ENCODE measurements at places on chromosomes 1 and 21.

DNA sequence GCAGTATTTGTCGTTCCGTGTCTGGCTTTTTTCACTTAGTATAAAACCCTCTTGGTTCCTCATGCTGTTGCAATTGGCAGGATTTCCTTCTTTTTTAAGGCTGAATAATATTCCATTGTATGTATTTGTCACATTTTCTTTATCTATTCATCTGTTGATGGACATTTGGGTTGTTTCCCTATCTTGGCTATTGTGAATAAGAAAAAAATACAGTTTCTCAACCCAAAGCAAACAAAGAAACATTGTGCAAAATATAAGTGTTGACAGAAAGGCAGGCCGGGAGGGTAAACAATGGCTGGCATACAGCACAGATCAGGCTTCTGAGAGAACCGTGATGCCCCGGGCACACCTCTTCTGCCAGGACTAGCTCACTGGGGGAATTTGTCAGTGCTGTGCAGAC lies 26.9 kb downstream of the NENF start:
- DNase-seq, result no peak

- DNase-seq, result no peak
Observed at GRCh38 chr1:84352298-84353106, 45.8 kb upstream of the DNASE2B start.

DNA sequence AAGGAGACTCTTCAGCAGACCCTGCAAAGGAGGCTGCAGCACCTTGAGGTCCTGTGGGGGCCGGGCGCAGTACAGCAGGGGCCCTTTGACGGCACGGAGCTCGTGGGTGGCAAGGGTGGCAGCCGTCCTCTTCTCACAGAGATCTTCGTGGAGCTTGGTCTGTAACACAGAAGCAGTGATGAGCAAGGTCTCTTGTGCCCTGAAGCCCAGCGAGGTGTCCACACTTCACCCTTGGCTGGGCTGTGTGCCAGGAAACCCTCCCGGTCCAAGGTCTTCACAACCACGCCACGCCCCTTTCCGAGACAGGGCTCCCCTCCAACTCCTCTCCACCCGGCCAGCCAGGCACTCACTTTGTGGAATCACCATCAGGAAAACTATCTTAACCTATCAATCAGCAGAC lies 11.3 kb downstream of the LRRC47 start:
- no peak for DNase-seq

DNA sequence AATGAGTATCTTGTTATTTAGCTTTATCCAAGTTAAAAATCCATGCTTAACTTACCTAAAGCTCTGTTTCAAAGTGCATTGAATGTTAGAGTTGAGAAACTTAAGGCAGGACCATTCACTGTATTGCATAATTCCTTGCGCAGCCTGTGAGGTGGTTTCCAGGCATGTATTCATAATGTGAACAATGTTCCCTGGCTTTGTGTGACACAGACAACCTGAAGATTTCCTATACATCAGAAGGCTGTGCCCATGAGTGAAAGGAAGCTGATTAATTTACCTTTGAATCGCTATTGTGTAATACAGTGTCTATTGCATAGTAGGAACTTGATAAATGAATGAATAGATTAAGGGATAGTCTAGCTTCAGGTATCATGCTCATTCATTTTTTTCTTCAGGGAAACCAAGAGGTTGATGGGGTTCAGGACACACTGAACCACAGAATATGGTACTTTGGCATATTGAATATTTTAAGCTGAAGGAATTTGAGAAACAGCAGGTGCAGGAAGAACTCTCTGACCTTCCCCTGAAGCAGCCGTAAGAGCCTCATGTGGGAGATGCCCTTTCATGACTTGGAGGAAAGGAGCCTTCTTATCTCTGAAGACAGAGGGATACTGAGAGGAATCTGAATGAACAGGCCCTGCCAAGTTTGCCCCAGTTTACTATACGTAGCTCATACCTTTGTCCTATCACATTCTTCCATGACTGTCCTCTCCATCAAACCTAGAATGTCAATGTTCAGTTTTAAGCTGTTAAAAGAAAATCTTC lies 88.6 kb upstream of the GNG12 start:
- DNase-seq, result no peak

- DNase-seq, result no peak
Observed at GRCh38 chr1:116352349-116352813, 20.7 kb upstream of the ATP1A1 start.

DNA sequence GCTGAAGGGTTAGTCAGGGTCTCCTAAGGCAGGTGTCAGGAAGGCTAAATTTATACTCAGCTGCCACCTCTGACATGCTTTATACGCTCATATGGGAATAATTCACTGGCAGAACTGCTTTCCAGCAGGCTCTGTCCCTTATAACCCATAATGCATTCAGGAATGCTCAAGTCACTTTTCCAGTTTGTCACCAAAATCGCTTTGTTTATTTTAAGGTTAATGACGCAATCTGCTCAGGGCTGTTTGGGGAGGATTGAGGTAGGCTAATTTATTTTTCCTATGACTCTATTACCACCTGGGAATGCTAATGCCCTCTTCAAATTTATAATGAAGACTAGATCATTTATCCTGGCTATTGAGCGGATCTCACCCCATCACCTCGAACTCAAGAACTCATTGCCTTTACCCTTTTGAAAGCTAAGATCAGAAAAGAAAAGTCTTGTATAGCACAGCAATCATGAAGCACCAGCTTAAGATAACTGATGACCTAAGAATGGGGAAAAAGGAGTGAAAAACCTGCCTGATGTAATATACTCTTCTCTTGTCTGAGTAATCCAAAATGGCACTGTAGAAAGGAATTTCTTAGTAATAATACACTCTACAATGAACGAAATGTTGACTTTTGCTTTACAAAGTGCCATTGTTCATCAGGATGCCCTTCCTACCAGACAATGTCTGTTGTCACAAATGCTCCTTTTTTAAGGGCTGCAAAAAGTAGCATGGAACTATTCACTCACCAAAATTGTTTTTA lies 97.9 kb upstream of the EXO1 start:
- no peak for DNase-seq

- DNase-seq, result no peak
Observed at GRCh38 chr1:160068225-160068624, 1.7 kb downstream of the KCNJ10 start.

DNA sequence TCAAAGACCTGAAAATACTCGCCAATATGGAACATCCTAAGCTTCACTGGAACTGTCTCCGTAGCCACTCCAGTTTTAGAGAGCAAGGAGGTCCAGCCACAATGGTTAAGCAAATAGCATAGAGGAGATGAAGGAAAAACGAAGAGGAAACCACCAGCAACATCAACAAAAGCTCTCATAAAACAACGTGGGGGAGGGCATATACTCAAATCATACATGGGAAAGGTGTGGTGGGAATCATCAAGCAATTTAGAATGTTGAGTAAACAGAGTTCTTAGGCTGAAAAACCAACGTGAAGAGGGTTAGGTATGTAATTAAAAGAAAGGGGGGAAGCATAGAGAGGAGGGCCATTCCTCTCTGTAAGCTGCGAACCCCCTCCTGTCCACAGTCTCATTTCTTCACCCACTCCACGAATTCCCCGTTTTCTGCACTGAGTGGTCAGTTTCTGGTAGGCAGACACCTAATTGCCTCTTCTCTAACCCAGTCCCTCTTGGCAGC lies 1.0 kb downstream of the TMEM59 start:
- DNase-seq, result peak; percentile 2

GRCh38 chr1:195733408-195733807 lies 874.8 kb downstream of the KCNT2 start:
- no peak for DNase-seq

GRCh38 chr1:27931759-27932158 lies 3.0 kb upstream of the SMPDL3B start:
- no peak for DNase-seq

DNA sequence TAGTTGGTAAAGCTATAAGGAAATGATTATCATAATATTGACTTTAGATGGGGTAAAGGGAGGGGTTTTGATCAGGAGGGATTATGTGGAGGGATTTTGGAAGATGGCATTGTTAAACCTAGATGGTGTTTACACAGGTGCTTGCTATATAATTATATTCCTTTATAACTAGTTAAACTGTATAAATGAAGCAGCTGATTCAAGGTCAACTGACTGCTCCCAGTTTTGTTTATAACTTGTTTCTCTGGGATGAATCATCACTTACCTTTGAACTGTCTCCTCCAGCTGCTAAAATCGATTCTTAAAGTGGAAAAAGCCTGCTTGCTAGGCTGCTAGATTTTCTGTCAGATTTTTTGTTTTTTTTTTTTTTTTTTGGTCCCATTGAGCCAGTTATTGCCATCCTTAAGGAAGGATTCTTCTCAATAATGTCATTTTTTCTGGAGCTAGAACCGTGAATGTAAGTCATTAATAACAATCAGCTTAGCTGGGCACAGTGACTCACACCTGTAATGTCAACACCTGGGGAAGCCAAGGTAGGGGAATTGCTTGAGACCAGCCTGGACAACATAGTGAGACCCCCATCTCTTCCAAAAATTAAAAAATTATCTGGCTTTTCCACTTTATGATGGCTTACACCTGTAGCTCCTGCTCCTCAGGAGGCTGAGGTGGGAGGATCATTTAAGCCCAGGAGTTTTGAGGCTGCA lies 153.2 kb downstream of the PIK3R3 start:
- DNase-seq, result no peak

DNA sequence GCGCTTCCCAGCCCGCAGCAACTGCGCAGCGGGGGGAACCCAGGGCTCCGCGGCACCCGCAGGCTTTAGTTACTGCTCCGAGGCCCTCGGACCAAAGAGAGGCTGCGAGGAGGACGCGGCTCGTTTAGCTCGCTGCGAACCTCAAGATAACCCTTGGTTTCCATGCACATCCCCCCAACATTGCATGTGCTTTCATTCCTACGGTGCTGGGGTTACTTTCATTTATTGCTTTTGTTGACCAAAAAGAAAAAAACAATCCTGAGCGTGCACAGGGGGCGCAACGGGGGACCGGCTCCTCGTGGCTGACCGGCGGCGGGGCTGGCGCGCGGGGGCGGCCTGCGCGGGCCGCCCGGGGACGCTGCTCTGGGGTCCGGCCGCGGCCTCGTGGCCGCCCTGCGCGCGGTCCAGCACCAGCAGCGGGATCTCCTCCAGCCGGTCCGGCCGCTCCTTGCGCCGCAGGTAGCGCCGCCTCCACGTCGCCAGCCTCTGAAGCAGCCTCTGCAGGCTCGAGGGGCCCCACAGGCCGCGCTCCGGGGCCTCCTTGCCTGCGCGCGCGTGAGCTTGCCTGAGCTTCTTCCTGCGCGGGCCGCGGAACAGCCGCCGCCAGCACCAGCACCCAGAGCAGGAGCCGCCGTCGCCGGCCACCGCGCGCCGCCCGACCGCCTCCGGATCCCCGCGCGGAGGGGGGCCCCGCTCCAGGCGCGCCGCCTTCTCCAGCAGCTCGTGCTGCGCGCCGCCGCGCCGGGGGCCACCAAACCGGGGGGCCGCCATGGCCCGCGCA lies 77.4 kb downstream of the DESI2 start:
- DNase-seq, result no peak

DNA sequence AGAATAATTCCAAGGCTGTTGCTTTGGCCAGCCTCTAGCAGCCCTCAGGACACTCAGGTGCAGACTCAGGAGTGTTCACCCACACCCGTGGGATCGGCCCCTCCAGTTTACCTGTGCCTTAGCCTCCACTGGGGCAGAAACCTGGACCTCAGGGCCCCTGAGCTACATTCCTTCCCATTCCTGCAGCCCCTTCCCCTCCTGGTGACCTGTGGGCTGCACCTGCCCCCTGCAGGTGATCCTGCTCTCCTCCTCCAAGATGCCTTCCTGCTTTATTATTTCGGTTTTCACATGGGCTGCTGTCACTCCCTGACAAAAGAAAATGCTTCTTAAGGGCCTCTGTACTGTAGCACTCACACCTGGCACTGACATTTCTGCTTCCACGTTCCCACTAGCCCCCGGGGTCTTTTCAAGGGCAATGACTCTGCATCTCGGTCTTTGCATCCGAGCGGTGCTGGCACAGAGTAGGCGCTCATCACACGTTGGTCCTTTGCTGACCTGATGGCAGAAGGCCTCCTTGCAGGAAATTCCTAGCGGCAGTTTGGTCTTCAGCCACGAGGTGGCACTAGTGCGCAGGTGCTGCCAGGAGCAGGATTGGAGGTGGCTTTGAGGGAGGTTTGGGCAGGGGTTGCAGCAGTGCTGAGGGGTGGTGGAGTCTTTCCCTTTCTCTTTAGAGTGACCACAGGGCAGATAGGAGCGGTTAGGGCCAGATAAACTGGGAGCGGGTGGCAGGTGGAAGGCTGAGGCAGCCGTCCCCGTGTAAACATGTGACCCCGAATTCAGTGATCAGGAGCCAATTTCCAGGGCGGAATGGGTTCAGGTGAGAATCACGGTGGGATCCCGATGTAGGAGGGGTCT lies 25.3 kb upstream of the ETV3 start:
- peak; percentile 32 for DNase-seq

Data from NCI-H524 (cell line).